NCI-H1436 (cell line): ENCODE measurements at places on chromosomes 2 and 18.

DNA sequence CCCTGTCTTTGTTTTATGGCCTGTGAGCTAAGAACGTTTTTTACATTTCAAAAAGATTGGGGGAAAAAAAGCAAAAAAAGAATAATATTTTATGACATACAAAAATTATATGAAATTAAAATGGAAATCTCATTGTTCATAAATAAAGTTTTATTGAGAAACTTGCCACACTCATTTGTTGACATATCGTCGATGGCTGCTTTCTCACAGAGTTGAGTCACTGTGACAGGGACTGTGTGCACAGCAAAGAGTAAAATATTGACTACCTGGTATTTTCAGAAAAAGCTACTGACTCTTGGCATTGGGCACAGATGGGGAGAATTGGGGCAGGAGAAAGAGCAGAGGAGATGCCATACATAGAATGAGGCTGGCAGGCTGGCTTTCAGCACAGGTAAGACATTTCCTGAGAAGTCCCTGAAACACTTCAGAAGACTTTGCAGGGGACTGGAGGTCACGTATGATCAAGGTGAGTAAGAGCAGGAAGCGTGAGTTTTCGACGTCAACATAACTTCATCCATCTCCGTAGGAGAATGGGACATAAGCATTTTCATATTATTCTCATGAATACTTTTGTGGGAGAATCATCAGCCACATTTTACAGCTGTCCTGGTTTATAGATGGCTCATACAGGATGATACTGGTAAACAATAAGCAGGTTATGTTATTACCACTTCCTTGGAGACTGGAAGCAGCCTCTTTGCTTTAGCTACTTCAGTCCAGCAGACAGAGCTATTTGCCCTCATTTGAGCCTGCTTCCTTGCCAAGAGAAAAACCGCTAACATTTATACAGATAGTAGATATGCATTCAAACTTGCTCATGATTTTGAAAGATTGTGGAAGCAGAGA lies 32.5 kb upstream of the PUM2 start:
- DNase-seq = no peak

DNA sequence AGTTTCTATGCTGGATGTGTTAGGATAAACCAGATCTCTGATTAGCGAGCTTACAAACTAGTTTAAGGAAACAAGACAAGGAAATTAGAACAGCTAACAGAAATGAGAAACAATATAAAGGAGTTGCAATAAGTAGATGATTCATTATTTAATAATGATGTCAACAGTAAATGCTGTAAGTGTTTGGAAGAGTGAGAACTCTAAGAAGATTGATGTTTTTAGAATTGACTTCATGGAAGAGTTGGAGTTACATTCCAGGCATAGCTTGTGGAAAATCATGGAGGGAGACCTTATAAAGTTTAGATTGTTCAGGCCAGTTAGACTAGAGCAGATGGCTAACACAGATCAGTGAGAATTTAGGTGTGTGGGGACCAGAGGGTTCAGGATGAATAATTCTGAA lies 32.6 kb downstream of the PPP1R1C start:
- DNase-seq = no peak

- DNase-seq = no peak
These were observed 45.6 kb downstream of the MAP2 start for GRCh38 chr2:209469481-209469880.

DNA sequence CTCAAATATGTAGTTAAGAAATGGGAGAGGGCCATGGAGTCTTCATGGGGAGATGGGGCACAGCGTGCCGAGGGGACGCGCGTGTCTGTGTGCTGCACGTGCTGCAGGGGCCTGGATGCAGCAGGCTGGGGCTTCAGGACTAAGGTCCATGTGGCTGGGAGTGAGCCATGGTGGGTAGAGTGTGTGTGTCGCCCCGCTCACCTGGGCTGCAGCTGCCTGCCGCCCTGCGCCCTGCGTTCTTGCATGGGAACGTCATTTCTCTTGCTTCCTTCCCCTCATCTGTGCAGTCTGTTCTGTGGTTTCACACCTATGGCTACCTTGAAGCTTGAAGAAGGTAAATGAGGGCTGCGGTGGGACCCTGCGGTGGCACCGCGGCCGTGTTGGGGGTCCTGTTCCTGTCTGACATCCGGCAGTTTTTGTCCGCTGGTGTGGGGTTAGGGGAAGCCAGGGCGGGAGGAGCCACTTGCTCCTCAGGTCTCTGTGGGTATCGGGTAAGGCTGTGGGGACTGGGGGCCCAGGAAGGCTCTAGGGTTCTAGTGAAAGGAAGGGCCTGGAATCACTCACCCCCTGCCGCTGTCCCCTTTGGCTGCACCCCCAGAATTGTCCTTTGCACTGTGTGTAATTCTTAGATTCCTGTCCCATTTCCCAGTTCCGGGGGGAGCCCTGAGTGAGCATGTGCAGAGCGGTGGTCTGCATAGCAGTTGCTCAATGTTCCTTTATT lies 54.1 kb upstream of the HS6ST1 start:
- DNase-seq = no peak

GRCh38 chr2:75527676-75528075 lies 33.1 kb downstream of the EVA1A start:
- no peak for DNase-seq

- DNase-seq = peak; percentile 74
These were observed 19.0 kb downstream of the TPGS2 start for GRCh38 chr18:36809590-36810381.

DNA sequence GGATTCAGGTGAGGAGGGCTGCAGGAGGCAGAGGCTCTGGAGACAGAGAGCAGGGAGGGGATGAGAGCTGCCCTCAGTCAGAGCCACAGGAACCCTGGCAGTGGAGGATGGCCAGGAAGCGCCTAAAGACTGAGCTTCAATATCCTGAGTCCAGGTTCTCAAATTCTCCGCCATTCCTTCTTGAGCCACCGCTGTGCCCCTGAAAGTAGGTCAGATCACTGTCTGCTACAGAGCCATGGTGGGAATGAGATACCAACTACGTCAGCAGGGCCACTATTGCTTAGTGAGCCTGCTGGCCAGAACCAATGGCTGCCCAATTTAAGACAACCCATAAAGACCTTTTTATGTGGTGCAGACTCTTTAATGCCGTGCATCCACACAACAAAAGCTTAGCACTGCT lies 155.5 kb downstream of the CTIF start:
- no peak for DNase-seq

DNA sequence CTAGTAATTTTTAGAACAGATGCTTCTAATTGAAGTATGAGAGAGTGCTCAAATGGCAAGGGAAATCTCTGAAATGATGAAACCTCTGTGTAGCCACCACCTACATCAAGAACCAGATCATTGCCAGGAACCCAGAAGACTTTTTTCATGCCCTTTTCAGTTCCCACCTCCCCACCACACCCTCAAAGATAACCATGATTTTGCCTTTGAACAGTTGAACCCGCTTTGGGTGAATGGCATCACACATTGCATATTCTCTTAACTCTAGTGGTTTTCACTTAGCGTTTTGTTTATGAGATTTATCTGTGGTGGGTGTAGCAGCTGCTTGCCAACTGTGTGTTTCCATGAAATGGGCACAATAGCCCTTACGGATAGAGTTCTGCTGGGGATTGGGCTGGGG lies 142.9 kb upstream of the HDAC4 start:
- DNase-seq = no peak

GRCh38 chr2:100820523-100821254 lies 750 bp downstream of the NPAS2 start:
- DNase-seq = no peak

DNA sequence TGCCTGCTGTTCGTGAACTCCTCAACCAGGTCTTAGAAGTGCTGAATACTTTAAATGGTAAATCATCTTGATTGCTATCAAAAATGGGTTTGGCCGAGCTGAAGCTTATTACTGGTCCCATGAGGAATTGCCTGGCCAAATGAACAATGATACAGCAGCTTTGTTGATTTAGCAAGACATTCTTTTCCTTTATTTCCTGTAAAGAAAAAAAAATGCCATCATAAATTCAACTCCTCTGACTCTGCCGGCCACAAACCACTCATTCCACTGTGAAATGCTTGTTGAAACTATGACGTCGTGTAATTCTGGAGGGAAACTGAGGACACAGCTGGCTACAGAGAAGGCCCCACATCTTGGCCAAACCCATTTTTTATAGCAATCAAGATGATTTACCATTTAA lies 74.2 kb upstream of the ID2 start:
- no peak for DNase-seq
